ENCODE measurements at places on chromosomes 6 and 20. TPM values are rescaled to one million over a fixed set of nuclear protein-coding genes. Genes with fewer than 3 reads are reported as not detected.

DNA sequence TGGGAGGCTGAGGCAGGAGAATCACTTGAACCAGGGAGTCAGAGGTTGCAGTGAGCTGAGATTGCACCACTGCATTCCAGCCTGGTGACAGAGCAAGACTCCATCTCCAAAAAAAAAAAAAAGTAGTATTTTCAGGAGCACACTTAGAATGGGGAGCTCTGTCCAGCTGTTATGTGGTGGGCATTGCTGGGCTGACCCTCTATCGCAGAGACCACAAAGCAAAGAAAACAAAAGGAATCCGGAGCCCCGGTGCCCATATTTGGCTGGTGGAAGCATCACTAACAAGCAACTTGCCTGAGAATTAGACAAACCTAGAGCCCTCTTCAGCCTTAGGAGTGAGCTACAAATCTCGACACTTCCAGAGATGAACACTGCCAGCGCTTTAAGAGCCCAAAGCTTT lies 137.3 kb upstream of the GPR6 start:
- no peak for DNase-seq

DNA sequence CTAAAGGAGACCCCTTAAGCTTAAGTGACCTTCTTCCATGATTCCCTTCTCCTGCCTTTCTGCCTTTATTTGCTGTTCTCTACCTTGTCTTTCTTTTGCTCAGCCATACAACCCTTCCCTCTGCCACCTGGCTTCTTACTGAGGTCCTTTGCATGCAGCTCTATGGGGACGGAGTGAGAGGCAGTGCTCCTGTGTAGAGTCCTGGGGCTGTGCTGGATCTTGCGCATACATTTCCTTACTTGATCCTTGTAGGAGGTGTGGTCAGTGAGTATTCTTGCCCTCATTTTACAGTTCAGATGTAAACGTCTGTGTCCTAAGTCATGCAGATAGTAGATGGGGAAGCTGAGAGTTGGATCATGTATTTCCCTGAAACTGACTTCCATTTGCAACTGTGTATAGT lies 5.7 kb downstream of the SASH1 start:
- DNase-seq = no peak

GRCh38 chr6:133136177-133136880 lies 104.8 kb upstream of the EYA4 start:
- no peak for DNase-seq

Gene KIF13A
- total RNA-seq = not detected

- no peak for DNase-seq
Measured at GRCh38 chr20:38168791-38169589, 3.9 kb upstream of the TGM2 start.

Data from activated CD8-positive, alpha-beta T cell treated with anti-CD3 and anti-CD28 coated beads for 36 hours (primary cell).